ENCODE measurements at places on chromosomes 3 and 15.

DNA sequence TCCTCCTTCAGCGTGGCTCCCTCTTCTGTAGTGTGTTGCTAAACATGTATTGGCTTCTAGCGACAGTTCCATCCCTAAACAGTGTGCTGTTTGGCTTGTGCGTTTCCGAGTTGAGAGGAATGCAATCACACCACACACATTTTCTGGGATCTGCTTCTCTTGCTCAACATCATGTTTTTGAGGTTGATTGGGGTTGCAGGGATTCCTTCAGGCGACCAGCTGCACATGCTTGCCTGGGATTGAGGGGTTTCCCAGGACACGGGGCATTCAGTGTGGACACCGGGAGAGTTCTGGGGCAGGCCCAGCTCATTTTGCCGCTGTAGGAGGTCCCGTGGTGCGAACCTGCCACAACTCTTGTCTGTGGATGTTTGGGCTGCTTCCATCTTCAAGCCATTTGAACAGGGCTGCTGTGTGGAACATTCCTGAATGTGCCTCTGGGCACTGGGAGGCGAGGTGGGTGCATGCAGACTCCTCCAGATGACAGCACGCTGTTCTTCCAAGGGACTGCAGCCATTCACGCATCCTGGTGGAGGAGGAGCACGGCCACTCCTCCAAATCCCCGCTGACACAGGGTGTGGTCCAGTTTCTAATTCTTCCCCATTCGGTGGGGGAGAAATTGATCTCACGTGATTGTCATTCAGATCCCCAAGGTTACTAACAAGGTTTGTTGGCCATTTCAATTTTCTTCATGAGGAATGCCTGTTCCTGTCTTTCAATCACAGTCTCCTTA lies 82.8 kb downstream of the PLXNA1 start:
- no peak for DNase-seq

- DNase-seq: no peak
Observed at GRCh38 chr3:61520966-61521628, 40.3 kb upstream of the PTPRG start.

GRCh38 chr3:10224794-10225665 lies 23.2 kb upstream of the TATDN2 start:
- DNase-seq: peak; percentile 93

DNA sequence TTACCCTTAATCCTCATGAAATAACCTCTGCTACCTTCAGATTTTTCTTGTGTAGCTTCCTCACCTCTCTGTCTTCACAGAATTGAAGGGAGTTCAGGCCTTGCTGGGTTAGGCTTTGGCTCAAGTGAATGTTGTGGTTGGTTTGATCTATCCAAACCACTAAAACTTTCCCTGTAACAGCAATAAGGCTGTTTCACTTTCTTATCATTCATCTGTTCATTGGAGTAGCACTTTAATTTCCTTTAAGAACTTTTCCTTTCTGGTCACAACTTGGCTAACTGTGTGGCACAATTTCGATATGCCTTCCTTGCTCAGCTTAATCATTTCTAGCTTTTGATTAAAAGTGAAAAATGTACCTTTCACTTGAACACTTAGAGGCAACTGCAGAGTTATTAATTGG lies 129.8 kb downstream of the NR1I2 start:
- no peak for DNase-seq

GRCh38 chr15:82186719-82187406 lies 75.7 kb downstream of the EFL1 start:
- DNase-seq: no peak

DNA sequence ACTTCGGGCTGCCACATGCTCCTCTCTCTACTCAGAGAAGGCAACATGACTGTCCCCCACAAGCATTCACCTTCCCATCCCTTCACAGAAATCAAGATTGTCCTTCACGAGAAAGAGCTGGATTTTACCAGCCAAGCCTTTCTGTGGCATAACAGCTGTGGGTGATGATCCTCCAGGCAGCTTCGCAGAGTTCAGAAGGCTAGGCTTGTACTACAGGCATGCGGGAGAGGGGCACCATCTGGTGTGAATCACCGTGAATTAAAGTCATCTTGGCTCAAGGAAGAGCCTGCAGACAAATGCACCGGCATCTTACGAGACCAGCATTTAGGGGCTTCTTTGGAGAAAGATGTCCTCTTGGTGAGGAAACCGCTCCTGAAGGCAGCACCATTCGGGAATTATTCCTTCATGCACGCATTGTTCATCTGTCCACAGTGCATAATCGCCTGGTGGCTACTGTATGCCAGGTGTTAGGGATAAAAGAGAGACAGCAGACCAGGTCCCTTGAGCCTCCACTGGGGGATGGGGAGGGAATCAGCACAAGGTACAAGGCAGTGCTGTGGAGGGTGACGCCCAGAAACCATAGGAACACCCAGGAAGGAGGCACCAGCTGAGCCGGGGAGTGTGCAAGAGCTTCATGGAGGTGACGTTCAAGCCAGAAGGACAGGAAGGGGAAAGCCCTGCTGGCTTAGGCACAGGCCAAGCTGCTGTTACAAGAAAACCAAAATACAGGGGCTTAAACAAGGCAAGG lies 108.6 kb downstream of the TMEM266 start:
- no peak for DNase-seq

DNA sequence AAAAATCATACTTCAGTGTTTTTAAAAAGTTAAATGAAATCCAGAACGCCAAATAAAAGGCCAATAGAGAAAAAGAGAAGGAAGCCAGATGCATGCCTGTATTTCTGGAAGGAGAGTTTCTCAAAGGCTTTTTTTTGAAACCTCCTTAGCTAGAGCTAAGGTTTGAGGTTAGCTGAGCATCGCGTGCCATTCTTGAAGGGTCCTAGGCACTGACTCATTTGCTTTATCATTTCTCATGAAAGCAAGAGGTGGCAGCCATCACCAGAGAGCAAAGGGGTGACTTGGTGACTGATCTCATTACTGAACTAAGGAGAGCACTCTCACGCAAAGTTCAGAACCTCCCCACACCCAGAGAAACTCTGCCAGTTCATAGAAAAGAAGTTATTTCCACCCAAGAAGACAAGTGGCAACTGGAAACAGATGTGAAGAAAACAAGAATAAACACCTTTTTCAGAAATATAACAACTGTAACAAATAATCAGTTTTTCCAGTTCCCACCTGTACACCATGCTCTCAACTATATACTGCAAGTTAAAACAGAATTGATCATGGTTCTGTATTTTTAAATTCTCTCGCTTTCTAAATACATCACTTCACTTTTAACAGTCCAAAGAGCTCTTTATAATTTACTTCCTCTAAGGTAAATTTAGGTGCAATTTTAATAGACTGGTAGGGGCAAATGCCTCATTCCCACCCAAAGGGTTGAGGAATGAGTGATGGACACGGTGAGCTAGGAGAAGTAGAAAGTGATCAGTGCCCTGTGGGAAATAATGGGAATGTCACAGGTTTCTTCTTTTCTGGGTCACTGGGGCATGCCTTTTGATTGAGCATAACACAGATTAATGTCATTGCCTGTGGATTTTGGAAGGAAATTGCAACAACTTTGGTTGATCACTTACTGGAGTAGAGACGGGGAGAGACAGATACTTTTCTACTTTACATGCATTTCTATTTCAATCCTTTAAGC lies 24.7 kb downstream of the GPR15 start:
- no peak for DNase-seq

DNA sequence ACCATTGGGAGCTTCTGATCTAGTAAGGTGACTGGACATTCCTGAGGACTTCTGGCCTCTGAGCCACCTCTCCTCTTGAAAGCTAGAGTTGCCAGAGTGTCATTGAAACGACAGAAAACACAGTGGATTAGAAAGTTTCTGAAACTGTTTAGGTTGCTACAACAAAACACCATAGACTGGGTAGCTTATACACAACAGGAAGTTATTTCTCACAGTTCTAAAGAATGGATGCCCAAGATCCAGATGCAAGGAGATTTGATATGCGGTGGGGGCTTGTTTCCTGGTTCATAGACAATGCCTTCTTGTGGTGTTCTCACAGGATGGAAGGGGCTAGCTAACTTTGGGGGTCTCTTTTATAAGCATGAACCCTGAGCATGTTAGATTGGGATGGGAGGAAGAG lies 43.3 kb upstream of the ZNF385D start:
- no peak for DNase-seq

DNA sequence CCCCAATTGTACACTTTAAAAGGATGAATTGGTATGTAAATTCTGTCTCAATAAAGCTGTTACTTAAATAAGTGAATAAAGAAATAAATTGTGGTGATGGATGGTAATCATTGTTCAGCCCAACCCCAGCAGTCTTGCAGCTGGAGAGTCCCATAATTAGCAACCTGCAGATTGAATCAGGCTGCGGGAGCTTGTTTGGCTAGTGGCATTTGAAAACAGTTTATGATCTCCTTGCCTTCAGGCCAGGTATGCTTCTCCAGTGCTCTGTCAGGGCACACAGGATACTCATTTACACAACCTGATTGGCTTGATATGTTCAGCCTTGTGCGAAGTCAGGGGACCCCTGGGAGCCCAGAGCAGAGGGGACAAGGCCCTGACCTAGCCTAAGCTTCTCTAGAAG lies 16.5 kb upstream of the TSEN2 start:
- DNase-seq: no peak

GRCh38 chr3:18891641-18892040 lies 256.7 kb upstream of the KCNH8 start:
- no peak for DNase-seq

DNA sequence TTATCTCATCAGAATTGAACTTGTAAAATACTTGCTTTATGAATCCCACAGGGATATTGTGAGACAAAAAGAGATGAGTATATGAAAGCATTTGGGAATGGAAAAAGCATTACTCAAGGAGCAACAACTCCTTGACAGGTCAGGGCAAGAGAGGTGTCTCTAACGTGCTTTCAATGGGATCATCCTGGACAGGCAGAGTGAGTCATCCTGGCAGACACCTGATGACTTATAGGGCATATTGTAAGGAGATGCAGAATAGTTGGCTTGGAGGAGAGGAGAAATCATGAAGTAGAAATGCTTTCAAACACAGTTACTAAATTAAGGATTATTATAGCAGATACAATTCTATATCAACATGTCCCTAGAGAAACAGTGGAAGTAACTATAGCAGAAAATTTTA lies 71.9 kb upstream of the THSD4 start:
- no peak for DNase-seq

GRCh38 chr3:37217098-37217849 lies 42.9 kb upstream of the LRRFIP2 start:
- no peak for DNase-seq

DNA sequence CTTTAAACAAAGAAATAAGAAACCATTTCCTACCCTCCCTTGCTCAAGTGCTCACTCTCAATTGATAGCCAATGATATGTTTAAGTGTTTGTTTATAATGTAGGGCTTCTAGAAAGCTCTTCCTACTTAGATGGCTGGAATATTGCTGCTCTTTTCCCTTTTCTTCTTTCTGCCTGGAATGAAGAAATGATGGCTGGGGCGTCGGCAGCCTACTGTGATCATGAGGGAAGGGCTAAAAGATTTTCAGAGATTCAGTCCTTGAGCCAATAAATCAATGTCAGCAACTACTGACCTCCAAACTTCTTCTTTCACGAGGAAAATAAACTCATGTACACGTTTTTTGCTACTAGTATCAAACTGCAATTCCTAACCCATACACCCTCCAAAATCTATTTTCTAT lies 2.1 kb upstream of the GPR27 start:
- DNase-seq: no peak

DNA sequence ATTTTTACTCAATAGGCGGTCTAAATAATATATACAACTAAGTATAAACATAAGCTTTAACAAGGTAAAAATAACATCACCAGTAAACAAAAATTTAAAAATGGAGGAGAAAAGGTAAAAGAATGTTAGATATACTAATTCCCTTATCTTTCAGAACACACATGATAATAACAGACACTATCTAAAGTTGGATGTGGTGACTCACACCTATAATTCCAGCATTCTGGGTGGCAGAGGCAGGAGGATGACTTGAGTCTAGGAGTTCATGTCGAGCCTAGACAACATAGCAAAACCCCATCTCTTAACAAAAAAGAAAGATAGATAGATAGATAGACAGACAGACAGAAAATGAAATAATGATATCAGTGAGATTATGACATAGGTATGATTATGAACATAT lies 85.1 kb downstream of the STAG1 start:
- DNase-seq: no peak
